CD4-positive, alpha-beta T cell treated with Interleukin-21 for 1 hour (primary cell): ENCODE measurements at places on chromosomes 13 and 19.
A peak's percentile ranks its signal among the peaks of the same experiment; 100 is the strongest.

GRCh38 chr19:43148233-43148632 is 38.1 kb downstream of the PSG5 start:
- DNase-seq, result no peak

- DNase-seq, result peak; percentile 69
Measured at GRCh38 chr13:49635599-49636433, 7.5 kb downstream of the ARL11 start.

DNA sequence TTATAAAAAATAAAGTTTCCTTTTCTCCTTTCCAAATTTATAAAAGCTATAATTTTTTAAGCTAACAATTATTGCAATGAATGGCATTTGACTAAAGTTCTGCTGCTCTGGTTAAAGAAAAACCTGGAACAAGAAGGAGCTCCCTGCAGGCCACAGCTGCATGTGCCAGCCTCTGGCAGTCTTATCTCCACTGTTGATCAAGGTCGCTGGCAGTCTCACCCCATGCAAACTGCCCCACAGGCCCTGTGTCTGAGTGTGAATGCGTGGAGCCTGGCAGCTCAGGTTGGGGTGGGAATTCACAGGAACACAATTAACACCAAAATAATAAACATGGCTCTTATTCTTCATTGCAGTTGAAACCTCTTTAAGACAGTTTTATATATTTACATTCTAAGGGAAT is 30.2 kb upstream of the FREM2 start:
- DNase-seq, result no peak

GRCh38 chr13:105464249-105464648 is 1071.2 kb downstream of the EFNB2 start:
- DNase-seq, result no peak
